ENCODE measurements at places on chromosomes 12 and 14.
A peak's percentile ranks its signal among the peaks of the same experiment; 100 is the strongest.

GRCh38 chr12:9687228-9687627, 17.7 kb downstream of the CLEC2D start:
- peak; percentile 49 for DNase-seq

GRCh38 chr12:70177631-70178030, 65.6 kb upstream of the CNOT2 start:
- DNase-seq, result no peak

- DNase-seq, result no peak
Observed at GRCh38 chr12:7411343-7411742, 32.6 kb downstream of the CD163L1 start.

- no peak for DNase-seq
Observed at GRCh38 chr12:115377230-115377629, 693.3 kb upstream of the TBX3 start.

- no peak for DNase-seq
Observed at GRCh38 chr12:57128519-57129247, 400 bp downstream of the LRP1 start.

DNA sequence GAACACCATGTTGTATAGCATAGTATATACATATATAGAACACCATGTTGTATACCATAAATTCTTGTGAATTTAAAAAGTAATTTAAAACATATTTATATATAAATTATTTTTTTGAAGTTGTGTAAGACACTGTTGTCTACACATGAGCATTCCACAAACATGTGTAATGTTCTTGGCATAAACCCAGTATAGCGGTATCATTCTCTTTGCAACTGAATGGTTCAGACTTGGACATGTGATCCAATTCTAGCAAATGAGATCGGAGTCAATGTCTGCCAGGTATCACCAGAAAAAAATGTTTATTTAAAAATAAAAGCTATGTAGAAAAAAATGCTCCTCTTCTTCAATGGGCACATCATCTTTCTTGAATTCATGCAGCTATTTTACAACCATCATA, 33.9 kb downstream of the CEP290 start:
- DNase-seq, result peak; percentile 20

DNA sequence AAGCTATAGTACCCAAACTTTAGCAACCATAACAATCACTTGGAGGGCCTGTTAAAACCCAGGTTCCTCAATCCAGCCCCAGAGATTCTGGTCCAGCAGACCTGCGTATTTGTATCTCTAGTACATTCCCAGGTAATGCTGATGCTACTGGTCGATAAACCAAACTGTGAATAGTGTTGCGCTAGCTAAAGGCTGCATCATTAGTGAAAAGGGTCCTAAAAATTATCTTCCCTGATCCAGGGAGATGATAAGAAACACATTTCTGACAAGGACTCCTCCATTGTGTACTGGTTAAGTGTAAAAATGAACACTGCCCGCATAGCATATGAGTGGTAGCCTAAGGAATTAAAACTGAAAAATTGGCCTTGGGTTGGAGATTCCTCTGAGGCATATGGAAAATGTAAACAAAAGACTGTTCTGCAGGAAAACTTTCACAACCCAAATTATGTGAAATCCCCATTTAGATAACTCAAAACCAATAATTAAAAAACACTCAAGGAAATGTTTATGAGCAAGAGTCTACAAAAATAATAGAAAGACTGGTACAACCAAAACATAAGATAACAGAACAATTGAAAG, 322.7 kb downstream of the CEP128 start:
- peak; percentile 63 for DNase-seq

DNA sequence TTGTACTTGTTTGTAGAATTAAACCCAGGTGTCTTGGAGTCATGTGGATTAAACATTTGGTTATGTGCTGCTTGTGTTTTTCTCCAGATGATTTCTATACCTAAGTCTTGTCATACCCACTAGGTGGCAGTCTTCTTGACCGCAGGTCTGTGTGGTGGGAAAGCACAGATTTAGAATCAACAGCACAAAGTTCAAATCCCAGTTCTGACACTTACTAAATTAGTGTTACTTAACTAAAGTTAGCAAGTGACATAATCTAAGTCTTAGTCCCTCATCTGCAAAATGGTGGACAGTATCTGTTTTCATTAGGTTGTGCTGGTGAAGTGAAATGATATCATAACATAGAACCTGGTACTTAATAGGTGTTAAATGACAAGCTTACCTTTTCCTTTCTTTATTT, 151.0 kb upstream of the ARHGAP5 start:
- no peak for DNase-seq

DNA sequence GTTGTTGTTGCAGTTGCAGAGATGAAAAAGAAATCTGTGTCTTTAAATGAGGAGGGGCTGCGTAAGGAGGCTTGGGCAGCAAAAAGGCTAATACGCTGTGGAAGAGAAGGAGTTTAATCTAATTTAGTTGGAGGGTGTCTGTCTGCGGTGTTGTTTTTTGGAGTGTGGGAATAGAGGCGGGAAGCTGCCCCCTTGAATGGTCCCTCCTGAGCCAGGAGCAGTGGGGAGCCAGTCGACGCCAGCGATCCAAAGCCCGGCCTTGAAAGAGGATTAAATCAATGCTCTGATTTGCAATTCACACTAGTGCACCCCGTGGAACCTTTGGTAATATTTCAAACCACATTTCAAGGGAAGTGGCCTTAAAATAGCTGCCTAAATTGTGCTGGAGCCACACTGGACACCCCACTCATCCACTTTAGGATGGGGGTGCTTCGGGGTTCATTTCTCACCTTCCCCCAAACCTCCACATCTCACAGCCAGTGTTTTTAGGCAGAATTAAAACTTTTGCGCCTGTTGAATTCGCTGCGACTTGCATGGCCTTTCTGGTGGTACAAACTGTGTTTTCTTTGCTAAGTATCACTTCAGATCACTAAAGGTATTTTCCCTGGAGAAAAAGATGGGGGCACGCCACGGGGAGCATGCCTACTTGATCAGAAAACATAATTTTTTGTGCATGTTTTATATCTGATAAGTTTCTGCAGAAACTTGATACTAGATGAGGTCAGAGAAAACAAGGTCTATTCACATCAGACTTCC, 4.1 kb upstream of the FZD10 start:
- no peak for DNase-seq

- no peak for DNase-seq
Observed at GRCh38 chr12:114894076-114894475, 210.1 kb upstream of the TBX3 start.

DNA sequence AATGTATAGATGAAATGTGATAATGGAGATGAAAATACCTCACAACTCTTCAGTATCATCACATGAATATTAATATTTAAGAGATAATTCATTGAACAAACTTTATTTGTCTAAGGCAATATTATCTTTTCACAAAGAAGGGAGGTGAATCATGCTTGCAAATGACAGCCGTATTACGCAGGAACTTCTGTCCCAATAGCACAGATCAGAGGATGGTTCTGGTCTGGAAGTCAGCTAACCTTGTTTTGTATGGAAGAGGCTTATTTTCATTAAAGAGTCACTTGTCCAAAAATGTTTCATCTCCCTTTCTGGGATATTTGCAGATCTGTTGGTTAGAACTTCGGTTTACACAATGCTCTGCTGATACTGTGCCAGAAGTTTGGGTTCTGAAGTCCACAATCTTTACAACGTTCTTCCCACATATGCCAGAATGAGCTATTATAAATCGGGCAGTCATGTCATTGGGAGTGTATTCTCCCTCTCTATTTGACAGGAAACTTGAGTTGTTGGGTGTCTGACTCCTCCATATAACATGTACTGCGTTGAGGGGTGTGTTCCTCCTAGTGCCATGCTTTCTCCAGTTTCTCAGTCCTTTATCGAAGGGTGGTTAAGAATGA, 29.8 kb downstream of the YY1 start:
- DNase-seq, result no peak

DNA sequence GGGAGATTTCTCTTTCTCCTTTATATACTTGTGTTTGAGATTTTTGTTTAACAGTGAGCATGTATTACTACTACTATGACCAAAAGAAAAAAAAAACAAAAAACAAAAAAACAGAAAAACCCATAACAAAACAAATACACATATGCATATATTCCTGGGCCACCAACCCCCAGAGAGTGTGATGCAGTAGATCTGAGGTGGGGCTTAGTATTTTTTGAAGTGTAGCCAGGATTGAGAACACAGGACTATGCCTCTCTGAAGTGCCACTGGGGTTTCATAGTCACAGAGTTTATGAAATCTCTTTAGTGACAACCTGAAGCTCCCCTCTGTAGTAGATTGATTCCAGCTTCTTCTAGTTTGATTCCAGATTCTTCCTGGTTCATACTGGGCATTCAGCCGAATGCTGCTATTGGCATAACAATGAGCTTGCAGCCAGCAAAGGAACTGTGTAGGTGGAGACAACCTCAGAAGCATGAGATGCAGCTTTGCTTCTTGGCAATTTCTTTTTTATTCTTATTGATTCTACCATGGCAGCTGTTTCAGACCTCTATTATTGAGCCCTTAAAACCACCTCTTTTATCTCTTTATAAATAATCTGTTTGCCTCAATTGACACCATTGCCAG, 15.5 kb upstream of the ANO4 start:
- no peak for DNase-seq

Data from fibroblast of skin of abdomen (primary cell).